ENCODE measurements at places on chromosomes 12 and 14. TPM values are rescaled to one million over a fixed set of nuclear protein-coding genes. Genes with fewer than 3 reads are reported as not detected.

- peaks cover 16% of the 10 kb centered on the region for H3K4me1 ChIP-seq
- H3K36me3 ChIP-seq, result no peaks in the 10 kb centered on the region
- H3K27ac ChIP-seq, result peak within 1 kb of the TSS; percentile 60
- peak; percentile 93 for DNase-seq
Observed at GRCh38 chr12:56258068-56258819, at the start of gene ANKRD52. Gene ANKRD52 (minus strand): TSS chr12:56258384. CDS start chr12:56258269, 115 bp downstream.

DNA sequence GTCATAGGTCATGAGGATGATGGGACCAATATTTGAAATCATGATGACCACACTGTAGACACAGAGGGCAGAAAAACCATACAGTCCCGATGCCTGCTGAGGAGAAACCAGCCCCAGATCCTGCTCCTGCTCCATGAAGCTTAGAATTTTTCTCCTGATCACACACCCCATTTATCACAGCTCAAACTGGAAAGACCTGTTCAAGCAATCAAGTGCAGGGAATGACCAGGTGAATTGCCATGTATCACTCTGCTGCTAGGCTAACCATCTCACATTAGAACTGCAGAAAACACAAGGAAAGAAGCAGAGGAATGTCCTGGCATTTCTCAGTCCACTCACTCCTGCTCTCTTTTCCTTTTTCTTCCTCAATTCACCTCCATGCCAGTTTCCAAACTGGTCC, 18.1 kb downstream of the MANSC1 start:
- no peaks in the 10 kb centered on the region for H3K27me3 ChIP-seq
- no peak for DNase-seq
- H3K36me3 ChIP-seq, result no peaks in the 10 kb centered on the region
- H3K27ac ChIP-seq, result no peak overlapping the region
- H3K4me3 ChIP-seq, result no peak overlapping the region

- H3K27me3 ChIP-seq, result no peaks in the 10 kb centered on the region
- H3K27ac ChIP-seq, result no peak overlapping the region
- peaks cover 10% of the 10 kb centered on the region for H3K4me1 ChIP-seq
- no peaks in the 10 kb centered on the region for H3K36me3 ChIP-seq
- DNase-seq, result no peak
- H3K4me3 ChIP-seq, result no peak overlapping the region
Observed at GRCh38 chr14:57464008-57464730, 29.5 kb downstream of the CCDC198 start.

DNA sequence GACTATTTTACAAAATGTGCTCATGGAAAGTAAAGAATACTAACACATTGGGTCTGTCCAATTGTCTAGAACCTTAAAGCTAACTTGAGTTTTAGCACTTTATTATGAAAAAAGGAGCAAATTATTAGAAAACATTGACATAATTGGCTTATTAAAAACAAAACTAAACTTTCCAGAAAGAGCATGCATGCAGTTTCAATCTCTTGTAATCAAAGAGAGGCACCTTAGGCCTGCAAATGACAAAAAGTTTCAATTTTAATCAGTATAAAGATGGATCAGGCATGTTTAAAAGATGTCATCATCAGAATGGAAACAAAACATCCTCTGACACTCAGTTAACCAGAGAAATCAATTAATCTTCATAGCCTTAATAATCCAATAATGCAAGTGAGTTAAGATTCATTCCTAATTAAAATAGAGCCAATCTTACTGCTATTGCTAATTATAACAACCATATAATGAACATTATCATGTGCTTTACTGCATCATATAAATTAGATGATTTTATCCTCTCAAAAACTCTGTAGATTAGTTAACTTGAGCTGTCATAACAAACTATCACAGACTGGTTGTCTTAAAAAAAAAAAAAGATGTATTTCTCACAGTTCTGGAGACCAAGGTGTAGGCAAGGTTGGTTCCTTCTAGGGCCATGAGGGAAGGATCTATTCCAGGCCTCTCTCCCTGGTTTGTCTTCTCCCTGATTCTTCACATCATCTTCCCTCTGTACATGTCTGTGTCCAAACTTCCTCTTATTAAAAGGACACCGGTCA, 131.4 kb downstream of the RPAP3 start:
- H3K4me1 ChIP-seq, result no peaks in the 10 kb centered on the region
- H3K27me3 ChIP-seq, result no peaks in the 10 kb centered on the region
- H3K36me3 ChIP-seq, result no peaks in the 10 kb centered on the region
- H3K27ac ChIP-seq, result no peak overlapping the region
- DNase-seq, result no peak

DNA sequence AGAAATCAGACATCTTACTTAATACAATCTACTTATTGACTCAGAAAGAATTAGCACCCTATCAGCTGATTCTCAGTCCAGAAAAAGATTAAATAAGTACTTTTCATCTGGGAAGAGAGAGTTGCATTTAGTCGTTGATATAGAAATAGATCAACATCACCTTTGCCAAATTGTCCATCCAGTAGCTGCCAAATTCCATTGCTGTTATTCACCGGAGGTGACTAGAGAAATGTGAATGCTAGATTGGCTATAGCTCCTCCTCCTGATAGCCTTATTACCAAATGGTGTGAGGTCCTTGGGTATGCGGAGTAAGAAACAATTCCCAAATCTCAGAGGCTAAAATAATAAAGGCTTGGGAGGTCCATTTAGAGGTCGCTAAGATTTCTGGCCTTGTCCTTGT, 723.3 kb upstream of the FLRT2 start:
- H3K4me3 ChIP-seq, result no peak overlapping the region
- no peaks in the 10 kb centered on the region for H3K27me3 ChIP-seq
- H3K27ac ChIP-seq, result no peak overlapping the region
- H3K36me3 ChIP-seq, result no peaks in the 10 kb centered on the region
- no peak for DNase-seq

Gene CYP27B1
- polyA plus RNA-seq, result 0.66 TPM

Gene AQP2
- polyA plus RNA-seq, result not detected

DNA sequence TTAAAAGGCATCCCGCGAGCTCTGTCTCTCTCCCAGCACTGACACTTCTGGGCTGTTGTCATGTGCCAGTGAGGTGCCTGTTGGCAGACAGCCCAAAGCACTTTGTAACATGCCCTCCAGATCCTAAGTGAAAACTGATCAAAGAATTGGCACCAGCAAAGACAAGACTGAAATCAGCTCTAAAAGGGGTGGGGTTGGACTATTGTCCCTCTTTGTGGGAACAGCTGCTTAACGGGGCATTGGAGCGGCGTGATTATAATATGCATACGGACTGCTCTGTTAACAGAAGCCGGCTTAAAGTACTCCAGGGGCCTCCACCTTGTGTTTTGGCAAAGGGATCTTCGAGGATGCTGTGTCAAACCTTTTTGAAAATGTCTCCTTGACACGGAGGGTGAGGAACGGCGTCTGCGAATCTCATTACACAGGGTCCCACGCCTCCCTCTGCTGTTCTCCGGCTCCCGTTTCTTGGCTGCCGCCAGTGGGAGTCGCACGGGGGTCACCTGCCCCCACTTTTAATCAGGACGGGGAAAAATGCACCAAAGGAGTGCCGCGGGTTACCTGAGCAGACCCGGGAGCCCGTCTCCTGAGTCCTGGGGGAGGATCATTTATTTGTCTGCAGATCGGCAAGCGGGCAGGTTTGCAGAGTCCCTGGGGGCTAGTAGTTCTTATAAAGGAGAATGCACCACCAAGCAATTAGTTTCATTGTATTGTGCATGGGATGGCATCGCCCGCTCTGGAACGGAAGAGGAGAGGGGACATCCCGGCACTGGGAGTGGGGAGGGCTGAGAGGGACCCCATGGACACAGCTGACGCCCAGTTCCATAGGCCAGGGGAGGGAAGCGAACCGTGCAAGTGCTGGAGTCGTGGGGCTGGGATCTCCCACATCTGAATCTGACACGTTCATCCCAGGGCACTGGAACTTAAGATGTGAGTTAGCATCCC, 44.3 kb downstream of the SPRING1 start:
- H3K4me3 ChIP-seq, result peak overlapping the region; percentile 22
- no peak overlapping the region for H3K27ac ChIP-seq
- H3K36me3 ChIP-seq, result no peaks in the 10 kb centered on the region
- peaks cover 45% of the 10 kb centered on the region for H3K4me1 ChIP-seq

- DNase-seq, result no peak
- H3K4me3 ChIP-seq, result no peak overlapping the region
- no peak overlapping the region for H3K27ac ChIP-seq
- H3K4me1 ChIP-seq, result no peaks in the 10 kb centered on the region
Observed at GRCh38 chr14:40616579-40616978, 990.1 kb upstream of the LRFN5 start.

DNA sequence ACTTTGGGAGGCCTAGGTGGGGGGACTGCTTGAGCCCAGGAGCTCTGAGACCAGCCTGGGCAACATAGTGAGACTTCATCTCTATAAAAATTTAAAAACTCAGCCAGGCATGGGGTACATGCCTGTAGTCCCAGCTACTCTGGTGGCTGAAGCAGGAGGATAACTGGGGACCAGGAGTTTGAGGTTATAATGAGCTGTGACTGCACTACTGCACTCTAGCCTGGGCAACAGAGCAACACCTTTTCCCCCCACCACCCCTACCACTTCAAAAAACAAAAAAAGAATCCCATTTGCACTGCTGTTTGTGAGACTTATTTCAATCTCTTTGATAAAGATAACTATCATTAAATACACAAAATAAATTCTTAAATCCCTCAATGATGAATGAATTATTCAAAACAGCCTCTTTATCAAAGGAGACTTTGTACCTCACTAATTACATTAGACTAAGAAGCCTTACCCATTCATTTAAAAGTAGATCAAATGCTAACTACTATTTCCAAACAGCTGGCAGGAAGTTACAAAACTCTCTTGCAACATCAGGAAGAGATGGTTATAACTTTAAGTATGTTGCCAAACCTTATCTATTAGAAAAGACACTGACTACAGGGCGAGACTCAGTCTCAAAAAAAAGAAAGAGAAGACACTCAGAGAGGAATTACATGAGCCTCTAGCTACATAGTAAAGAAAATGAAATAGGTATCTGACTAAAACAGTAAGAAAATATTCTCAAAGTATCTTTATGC, 14.7 kb downstream of the BLTP3B start:
- no peaks in the 10 kb centered on the region for H3K4me1 ChIP-seq
- H3K36me3 ChIP-seq, result peaks cover 3% of the 10 kb centered on the region
- H3K27ac ChIP-seq, result no peak overlapping the region
- no peaks in the 10 kb centered on the region for H3K27me3 ChIP-seq
- no peak overlapping the region for H3K4me3 ChIP-seq
- no peak for DNase-seq

DNA sequence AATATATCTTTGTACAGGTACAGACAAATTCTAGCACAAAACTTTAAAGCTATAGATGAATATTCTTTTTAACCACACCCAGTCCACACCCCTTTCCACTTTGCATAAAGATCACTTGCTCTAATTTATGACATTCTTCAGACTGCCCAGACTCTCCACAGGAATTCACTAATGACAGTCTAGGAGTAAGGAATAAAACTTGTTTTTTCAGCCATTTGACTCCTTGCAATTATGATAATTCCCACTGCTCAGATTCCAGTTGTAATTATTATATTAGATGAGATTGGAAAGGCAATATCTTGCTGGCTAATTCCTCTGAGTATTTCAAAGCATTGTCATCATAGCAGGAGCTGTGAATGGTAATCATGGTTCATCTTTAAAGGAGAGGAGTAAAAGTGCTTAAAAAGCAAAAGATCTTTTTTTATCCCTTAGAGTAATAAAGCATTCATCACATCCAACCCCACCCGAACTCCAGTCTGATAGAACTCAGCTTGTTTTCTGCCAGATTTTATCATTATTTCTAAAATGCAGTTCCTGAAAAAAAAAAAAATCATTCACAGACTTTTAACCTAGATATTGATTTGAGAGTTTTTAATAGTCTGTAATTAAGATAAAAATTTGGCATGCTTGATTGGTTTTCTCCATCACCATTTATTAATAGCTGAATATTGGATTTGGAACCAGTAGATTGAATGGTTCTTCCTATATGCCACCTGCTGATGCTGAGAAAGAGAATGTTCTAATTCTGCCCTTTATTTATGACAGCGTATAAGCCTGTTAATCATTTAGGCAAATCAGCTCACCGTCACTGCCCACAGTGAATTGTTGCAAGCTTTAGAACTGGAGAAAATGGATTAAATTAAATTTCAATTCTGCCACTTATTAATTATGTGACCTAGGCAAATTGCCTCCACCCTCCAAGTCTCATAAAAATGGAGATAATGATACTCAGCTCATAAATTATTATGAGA, 93.9 kb upstream of the RASSF8 start:
- no peaks in the 10 kb centered on the region for H3K36me3 ChIP-seq
- no peak overlapping the region for H3K27ac ChIP-seq
- H3K27me3 ChIP-seq, result no peaks in the 10 kb centered on the region
- no peak overlapping the region for H3K4me3 ChIP-seq

- no peaks in the 10 kb centered on the region for H3K36me3 ChIP-seq
- no peak overlapping the region for H3K27ac ChIP-seq
- no peaks in the 10 kb centered on the region for H3K4me1 ChIP-seq
- no peaks in the 10 kb centered on the region for H3K27me3 ChIP-seq
Observed at GRCh38 chr14:89920056-89920455, 34.5 kb downstream of the EFCAB11 start.

GRCh38 chr12:82873309-82873708, 186.6 kb downstream of the TMTC2 start:
- no peak for DNase-seq
- no peaks in the 10 kb centered on the region for H3K27me3 ChIP-seq
- no peaks in the 10 kb centered on the region for H3K36me3 ChIP-seq
- no peak overlapping the region for H3K4me3 ChIP-seq

Gene A2M
- polyA plus RNA-seq, result 0.26 TPM

GRCh38 chr12:114995891-114996290, 311.9 kb upstream of the TBX3 start:
- H3K36me3 ChIP-seq, result no peaks in the 10 kb centered on the region
- no peaks in the 10 kb centered on the region for H3K4me1 ChIP-seq
- no peak for DNase-seq
- H3K27me3 ChIP-seq, result no peaks in the 10 kb centered on the region
- no peak overlapping the region for H3K4me3 ChIP-seq

DNA sequence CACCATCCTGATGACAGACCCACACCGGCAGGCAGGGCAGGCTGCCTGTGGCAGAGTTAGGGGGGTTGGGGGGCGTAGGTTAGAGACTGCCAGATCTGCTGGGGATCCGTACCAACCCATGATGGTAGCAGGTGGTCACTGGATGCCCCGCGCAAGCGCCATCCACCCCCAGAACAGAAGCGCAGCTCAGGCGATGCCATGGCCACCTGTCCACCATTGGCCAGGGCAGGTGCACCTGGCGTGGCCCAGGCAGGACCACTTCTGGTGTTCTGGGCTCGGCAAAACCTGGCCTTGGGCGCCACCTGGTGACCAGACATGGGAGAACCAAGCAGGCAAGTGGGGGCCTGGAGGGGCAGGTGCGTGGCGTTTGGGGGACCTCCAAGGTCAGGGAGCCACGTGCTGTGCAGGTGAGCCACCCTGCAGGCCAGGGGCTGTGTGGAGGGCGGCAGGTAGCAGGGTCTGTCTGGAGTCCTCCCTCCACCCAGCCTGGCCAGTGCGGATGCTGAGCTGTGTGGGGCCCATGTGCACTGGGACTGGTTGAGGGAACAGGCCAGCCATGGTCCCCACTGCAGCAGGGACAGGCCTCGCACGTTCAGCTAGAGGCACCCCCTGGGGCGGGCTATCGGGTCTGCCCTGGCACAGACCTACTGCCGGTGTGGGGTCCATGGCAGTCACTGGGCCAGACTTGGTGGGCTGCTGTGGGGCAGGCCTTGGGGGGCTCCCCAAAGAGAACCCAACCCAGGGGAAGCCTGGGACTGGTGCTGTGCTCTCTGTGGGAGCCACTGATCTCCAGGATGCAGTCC, 15.6 kb downstream of the BAG5 start:
- no peak overlapping the region for H3K4me3 ChIP-seq
- DNase-seq, result peak; percentile 82
- H3K27me3 ChIP-seq, result peaks cover 4% of the 10 kb centered on the region
- H3K36me3 ChIP-seq, result peaks cover 3% of the 10 kb centered on the region
- peaks cover 6% of the 10 kb centered on the region for H3K4me1 ChIP-seq
- H3K27ac ChIP-seq, result no peak overlapping the region
